ENCODE measurements at places on chromosomes 5 and 9. TPM values are rescaled to one million over a fixed set of nuclear protein-coding genes. Genes with fewer than 3 reads are reported as not detected.
A peak's percentile ranks its signal among the peaks of the same experiment; 100 is the strongest.

DNA sequence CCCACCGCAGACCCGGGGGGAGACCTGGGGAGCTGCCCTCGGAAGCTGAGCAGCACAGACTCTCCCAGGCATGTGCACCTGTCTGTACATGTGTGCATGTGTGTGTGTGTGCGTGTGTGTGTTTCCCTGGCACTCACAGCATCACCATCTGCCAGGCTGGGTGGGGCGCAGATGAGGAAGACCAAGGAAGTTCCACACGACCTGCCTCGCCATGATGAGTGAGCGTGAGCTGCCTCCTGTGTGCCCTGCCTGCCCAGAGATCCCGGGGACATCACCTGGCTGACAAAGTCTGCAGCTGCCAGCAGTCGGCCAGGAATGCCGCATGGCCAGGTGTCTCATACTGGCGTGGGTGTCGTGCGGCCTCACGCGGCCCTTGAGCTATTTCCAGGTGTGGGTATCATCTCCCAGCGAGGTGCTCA lies 4.0 kb upstream of the GPSM1 start:
- no peak for DNase-seq

DNA sequence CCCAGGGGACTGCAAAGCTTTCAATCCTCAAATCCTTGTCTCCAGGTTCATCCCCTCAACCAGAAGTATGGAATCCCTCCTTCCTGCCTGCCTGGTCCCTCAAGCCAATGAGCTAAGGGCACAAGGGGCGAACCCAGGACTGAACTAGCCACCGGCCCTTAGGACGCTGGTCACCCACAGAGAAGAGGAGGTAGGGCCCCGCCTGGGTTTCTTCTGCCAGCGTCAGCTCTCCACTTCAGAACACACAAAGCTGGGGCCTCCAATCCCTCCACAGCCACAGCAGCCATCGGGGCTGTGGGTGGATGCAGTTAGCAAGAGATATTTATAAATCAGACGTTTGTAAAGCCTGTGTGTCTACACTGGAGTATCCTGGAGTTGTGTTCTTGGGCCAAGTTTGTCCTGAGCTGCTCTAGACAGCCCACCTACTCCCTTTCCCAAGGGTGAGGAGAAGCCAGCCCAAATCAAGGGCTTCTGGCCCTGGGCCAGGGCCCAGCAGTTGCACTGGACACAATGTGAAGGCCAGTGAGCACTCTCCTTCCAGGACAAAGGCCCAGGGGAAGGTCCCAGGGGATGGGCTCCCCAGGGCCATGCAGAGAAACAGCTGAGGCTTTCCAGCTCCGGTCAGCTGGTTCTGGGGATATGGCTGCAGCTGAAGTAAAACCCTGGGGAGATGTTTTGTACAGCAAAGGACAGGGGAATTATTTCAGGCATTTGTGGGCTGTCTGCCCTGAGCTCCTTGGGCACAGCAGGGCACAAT lies 18.9 kb downstream of the AMBP start:
- no peak for DNase-seq

The PCDHB16 gene
- not detected for total RNA-seq

- peak; percentile 58 for DNase-seq
These were observed 9.3 kb downstream of the OR1N2 start for GRCh38 chr9:122562134-122562760.

DNA sequence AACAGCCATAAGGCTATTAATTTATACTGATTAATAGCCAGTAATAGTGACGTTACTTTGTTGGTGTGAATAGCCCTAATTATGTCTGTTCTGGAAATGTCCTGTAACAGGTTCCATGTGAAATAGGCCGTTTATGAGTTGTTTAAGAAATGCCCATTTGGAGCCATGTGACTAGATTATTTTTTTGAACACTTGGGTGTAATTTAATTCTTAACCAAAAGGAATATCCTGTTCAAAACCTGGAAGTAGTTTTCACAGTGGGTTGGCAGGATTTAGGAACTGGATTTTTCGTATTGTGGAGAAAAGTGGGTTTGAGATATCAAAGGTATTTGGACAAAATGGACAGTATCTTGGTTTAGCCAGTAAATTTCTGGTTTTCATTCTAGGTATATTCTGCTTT lies 1.3 kb downstream of the TENT2 start:
- no peak for DNase-seq

The ANKRD18B gene
- total RNA-seq, result not detected

The TGFBI gene
- not detected for total RNA-seq

The ISCA1 gene
- total RNA-seq, result 24.0 TPM

The FLT4 gene
- not detected for total RNA-seq

DNA sequence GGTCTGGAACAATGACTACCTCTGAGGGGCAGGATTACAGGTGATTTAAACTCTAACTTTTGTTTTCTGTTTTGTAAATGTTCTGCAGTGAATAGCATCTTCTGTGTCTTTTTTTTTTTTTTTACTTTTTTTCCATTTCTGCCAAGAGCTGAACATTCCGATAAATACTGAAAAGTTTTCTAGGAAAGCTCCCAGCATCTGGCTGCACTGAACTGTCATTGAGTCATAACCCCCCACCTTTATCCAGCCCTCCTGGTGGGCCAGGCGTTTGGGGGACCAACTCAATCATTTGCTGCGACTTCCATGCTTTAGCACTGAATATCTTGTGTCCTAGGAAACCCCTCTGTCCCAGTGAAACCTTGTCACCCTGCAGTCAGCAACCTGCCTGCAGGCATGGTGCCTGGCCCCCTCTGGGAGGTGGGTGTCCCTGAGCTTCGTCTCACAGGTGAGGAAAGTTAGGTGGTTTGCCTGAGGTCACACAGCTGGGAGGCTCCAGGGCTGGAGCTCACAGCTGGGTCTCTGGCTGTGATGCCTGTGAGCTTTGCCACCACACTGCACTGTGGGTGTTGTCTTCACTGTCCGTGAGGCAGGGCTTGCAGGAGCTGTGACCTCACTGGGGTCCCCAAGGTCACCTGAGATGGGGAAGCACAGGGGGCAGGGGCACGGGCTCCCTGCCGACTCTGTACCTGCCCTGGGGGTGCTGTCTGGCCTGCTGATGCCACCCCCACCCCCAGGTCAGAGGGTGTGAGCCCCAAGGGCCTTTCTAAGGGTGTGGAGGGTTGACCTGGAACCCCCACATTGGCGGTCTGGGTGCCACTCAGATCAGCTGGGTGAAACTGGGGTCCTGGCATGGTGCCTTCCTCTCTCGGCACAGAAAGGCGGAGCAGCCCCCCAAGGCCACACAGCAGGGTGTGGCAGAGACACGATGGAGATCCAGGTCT lies 14.1 kb downstream of the PLPP7 start:
- DNase-seq, result no peak

GRCh38 chr5:144117412-144117811 lies 53.0 kb downstream of the YIPF5 start:
- no peak for DNase-seq

The C5orf52 gene
- not detected for total RNA-seq

The FCN2 gene
- total RNA-seq, result not detected

DNA sequence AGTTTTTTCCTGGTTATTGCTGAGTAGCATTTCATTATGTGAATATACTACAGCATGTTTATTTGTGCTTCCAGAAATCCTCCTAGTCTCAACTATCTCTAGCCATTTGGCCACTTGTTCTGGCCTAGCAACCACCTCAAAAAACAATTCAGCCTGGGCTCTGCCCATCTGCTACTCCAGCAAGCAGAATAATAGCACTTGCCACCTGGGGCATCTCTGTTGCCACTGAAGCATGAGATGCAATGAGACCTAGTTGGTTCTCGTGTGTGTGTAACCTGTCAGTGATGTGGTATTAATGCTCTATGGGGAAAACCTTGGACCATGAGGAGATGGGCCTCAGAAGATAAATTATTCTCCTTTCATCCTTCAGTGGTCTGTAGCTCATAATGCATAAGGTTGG lies 129.5 kb downstream of the RNF180 start:
- no peak for DNase-seq

Data from OCI-LY7 (cell line).